Stimulated activated CD8-positive, alpha-beta memory T cell treated with anti-CD3 and anti-CD28 coated beads, Interleukin-7, amount 100 ng/mL, for 4 hours (primary cell): ENCODE measurements at places on chromosomes 5 and 9.

DNA sequence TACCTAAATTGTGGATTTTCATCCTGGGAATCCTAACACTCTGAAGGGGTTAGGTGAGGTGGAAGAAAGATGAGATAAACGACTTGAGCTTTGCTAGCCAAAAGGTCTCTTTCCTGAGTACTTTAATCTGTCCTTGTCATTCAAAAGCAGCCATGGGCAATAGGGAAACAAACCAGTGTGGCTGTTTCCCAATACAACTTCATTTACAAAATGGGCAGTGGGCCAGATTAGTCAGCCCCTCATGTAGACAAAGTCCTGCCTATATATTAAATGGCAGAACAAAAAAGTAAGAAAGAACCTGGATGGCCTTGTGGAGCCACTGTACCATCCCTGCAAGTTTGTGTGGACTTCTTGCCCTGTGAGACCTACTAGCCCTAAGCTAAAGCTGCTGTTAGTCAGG is 51.0 kb upstream of the NFIL3 start:
- DNase-seq = no peak

- no peak for DNase-seq
Measured at GRCh38 chr9:110334871-110335270, 2.8 kb downstream of the TXNDC8 start.

- DNase-seq = no peak
Measured at GRCh38 chr5:81189875-81190498, 43.1 kb upstream of the CKMT2 start.

GRCh38 chr9:129202613-129203555 is 24.8 kb upstream of the IER5L start:
- DNase-seq = peak; percentile 79

GRCh38 chr5:159933531-159934485 is 17.5 kb downstream of the ADRA1B start:
- DNase-seq = no peak

DNA sequence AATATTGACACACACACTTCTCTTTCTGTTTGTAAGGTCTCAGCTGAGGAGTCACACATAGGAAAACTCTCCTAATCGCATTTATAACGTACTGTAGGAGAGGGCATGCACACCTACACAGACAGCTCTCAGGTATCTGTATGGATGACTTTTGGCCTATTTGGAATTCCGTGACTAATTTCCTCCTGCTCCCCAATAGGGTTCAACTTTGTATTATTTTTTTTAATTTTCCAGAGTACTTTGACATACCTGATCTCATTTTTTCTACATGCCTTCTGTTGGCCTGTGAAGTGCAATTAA is 195.9 kb downstream of the ARHGAP26 start:
- DNase-seq = no peak

- no peak for DNase-seq
Measured at GRCh38 chr9:90698871-90699440, 56.3 kb upstream of the DIRAS2 start.

- no peak for DNase-seq
Measured at GRCh38 chr9:37414503-37414943, 8.0 kb upstream of the GRHPR start.

DNA sequence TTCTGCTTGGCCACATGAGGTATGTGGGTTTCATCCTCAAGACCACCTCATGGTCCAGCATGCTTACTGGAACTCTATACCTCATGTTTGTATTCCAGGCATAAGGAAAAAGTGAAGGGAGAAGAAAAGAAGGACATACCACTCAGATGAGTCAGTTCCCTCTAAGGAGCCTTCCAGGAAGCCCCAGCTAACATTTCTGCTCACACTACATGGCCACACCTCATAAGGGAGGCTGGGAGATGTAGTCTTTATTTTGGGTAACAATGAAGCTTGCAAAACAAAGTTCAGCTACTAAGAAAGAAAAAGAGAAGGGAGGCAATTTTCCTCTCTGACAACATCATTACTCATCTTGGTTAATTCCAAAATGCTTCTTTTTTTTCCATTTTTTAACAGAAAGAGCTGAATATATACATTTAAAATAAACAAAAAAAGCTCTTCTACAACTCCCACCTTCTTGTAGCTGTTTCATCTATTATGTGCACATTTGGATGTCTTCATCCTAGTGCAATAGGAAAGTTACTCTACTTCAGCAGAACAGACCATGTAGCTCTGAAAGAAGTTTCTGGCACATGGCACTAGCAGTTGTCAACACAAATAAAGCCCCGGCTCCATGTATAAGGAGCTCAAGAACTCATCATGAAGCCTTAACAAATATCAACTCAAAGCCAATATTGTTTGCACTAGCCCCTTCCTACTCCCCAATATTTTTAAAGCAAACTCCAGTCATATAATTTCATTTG is 123.6 kb upstream of the CCDC112 start:
- DNase-seq = no peak

DNA sequence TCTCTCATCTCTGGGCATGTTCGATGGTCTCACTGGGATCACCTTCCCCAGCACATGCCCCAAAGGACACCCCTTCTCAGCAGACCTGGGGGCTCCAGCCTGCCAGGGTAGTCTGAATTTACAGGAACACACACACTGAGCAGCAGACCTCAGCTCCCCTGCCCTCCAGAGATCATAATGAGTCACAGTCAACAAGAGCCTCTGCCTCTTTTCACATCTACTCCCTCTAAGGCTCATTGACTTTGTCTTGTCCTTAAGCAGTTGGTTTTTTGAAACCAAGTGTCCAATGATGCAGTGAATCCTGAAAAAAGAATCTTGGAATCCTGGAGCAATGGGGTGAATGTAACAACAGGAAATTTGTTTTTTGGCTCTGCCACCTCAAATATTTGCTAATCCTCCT is 20.8 kb downstream of the GABBR2 start:
- no peak for DNase-seq

DNA sequence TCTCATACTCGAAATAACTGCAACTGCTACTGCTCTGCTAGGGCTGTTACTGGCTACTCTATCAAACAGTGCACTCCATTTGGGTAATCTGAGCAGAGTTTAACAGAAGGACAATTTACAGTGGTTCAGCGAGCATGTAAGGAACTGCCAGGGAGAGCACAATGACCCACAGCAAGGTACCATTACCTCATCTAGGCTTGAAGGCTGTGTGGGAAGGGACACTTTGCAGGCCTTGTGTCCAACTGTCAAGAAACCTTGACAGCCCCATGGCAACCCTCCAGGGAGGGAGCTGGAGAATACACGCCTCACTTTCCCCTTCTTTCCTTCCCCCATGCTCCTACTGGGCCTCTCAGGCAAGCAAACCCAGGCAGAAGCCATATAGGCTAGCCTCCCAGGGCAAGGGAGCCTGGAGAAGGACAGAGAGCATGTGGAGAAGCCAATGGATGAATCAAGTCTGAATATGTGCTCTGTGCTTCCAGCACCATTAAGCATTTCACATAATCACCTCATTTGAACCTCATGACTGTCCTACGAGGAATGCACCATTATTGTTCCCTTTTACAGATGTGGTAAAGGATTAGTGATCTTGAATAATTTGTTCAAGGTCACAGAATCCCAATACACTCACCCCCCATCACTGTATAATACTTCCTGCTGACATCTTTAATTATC is 49.9 kb upstream of the JAK2 start:
- DNase-seq = no peak

- no peak for DNase-seq
Measured at GRCh38 chr9:69829484-69829883, 8.9 kb downstream of the CFAP95 start.
